Activated naive CD4-positive, alpha-beta T cell (primary cell): ENCODE measurements at places on chromosomes 6 and 20.

DNA sequence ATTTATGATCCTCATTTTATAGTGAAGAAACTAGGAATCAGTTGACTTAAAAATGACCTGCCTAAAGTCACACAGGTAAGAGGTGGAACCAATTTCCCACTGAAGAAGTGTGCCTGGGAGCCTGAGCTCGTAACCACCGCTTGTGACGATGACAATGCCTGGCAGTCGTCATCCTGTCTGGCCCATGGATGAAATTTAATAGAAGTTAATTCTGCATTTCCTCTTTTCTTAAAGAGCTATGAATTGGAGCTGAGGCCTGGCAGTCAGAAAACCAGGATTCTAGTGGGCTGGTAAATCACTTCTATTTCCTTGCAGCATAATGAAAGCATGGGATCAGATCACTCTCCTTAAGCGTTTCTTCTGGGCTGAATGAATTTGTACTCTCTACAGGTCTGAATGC, 200.0 kb upstream of the SGK1 start:
- DNase-seq: no peak

- DNase-seq: no peak
These were observed 95.6 kb downstream of the CTNNBL1 start for GRCh38 chr20:37789408-37789807.

DNA sequence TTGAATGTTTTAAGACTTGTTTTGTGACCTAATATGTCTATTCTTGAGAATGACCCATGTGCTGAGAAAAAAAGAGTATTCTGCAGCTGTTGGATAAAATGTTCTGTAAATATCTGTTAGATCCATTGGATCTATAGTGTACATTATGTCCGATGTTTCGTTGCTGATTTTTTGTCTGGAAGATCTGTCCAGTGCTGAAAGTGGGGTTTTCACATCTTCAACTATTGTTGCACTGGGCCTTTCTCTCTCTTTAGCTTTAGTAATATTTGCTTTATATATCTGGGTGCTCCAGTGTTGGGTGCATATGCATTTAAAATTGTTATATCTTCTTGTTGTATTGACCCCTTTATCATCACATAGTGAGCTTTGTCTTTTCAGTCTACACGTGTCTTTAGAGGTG, 5.7 kb upstream of the SIRPB2 start:
- no peak for DNase-seq

GRCh38 chr6:89977808-89978748, 83.8 kb downstream of the GJA10 start:
- no peak for DNase-seq

DNA sequence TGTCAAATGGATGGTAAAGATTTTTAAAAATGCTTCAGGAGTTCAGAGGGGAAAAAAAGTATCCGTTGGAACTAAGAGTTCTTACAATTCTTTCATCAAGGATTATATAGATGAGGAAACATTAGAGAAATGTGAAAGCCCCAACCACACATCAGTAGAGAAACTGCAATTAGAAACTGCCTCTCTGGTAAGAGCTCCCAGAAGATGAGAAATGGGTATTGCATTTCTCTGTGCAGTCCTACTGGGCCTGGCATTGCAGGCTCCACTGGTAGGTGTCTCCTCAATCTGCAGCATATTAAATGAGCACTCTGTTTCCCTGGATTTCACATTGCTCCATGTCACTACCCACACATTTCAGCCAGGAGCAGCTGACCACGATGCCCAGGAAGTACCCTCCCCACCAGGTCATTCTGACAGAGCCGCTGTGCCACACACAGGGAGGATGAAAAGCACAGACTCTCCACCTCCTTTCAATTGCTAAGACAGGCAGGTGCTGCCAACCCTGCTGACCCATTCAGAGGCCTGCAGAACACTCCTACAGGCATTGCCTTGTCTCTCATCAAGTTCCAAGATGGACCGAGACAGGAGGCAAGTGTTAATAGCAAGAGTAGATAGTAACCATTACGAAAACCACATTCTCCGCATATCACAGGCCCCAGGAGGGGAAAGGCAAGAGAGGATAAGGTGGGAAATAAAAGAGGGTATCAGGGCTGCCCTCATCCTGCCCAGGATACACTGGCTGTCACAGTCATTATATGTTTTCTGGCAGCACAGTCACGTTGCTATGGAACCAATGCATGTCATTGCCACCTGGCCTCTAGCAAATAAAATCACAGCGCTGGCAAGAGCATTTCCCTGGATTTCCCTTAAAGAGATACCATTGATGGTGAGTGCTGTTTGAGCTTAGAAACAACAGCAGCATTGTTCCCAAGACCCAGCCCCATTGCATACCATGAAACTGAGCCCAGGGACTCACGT, 241.7 kb downstream of the ATXN1 start:
- no peak for DNase-seq

DNA sequence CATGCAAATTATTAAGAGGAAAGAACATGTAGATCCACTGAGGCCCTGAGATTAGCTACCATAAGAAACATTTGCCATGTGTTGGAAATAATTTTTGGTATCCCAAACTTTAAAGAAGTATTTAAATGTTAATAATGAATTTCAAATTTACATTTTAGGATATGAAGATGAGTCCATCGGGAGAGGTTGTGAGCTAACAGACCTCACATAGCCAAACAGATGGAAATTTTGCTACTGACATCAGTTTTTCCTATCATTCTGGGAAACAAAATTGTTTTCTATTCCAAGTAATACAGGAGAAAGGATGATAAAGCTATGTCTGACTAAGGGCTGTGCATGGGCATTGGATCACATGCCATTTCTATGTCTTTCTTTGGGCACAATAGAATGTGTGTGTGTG, 809.6 kb downstream of the TENT5A start:
- DNase-seq: no peak

DNA sequence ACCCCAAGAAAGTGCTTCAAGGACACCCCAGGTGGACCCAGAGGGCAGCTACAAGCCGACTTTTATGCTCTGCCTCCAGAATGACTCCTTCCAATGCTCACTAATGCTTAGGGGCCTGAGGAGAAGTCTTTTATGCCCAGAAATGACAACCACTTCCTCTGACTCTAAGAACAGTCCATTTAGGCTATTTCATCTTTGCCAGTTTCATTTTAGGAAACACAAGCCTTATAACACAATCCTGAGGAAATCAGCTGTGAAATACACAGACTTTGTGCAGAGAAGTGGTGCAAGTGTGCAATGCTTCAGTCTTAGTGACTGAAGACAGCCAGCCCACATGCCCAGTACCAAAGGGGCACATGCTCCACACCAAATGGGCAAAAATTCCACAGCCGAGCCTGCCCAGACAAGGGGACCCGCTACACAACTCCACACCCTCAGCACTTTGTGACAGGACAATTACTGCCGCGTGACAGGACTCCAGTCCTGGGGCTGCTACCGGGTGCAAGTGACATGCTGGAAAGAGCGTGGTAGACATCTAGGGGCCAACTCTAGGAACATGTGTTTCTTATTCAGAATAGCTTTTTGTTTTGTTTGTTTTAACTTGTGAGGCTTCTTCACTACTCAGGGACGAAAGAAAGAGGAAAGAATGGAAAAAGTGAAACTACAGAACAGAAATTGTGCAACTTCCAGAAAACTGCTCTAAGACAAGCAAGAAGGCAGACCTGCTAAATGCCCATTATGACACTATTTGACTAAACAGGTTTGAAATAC, 28.2 kb upstream of the PLAGL1 start:
- no peak for DNase-seq

GRCh38 chr6:168239044-168239773, 80.4 kb downstream of the DACT2 start:
- DNase-seq: no peak

GRCh38 chr20:15919118-15919517, 654.1 kb downstream of the KIF16B start:
- DNase-seq: no peak

- no peak for DNase-seq
These were observed 56.5 kb downstream of the EYA4 start for GRCh38 chr6:133297657-133298056.

- DNase-seq: no peak
These were observed 329.7 kb downstream of the CD83 start for GRCh38 chr6:14447240-14447639.

DNA sequence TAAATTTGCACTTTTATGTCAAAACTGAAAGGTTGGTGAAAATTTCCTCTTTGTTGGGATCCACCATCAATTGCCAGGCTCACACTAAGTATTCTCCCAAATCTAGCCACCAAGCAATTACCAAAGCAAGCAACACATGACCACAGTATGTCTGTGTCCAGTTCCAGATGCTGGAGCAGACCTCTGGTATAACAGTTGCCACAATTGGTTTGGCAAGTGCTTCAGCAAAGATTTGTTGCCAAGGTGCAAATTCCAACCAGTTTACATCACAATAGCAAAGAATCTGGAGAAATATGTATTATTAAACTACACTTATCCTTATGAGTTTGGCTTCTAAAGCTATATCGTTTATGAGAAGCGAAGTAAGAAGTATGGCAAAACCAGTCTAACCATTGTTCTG, 6.4 kb downstream of the GTF2H5 start:
- DNase-seq: no peak

DNA sequence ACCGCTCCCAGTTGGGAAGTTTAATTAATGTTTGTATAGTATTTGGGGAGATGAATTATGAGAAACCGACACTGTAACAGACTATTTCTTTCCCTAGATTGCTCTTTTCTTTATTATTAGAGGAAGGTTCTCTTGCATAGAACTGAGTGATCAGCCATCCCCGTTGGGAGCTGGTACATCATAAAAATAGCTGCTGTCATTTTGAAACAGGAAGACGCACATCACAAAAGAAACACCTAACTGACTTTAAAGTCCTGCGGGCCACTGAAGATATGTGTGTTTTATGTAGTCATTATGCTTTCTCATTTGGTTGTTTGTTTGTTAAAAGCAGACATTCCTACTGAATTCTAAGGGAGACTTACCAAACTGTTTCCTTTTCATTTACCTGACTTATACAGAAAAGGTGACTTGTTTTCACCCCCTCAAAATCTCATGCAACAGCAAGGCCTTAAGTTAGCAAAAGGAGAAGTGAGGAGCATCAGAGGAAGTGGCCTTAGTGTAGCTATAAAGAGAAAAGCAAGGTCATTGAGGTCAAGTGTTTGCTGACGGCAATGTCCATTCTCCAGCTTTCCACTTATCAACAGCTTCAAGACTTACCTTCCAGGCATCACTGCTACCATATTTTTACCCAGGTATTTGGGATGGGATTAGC, 91.0 kb downstream of the PKHD1 start:
- DNase-seq: no peak

DNA sequence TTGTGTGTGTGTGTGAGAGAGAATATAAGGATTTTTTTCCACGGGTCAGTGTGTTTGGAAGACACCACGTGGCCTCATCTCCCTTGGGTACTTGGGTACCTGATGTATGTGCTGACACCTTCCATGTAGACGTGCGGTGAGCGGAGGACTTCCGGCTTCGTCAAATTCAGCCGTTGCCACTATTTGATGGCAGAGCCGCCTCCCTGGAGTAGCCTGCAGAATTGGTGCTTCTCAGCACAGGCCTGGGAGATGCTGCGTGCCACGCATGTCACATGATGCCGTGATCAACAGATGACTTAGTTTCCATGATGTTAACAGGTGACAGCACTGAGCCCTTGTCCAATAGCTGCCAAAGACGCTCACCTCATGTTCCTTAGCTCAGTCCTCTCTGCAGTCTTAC, 69.4 kb downstream of the CDH4 start:
- no peak for DNase-seq

GRCh38 chr6:136544326-136544725, 5.9 kb downstream of the MAP7 start:
- no peak for DNase-seq

GRCh38 chr6:126312013-126312665, 27.8 kb upstream of the CENPW start:
- DNase-seq: no peak

GRCh38 chr20:45467861-45468260, 1.7 kb upstream of the WFDC2 start:
- no peak for DNase-seq

- no peak for DNase-seq
These were observed 522.5 kb downstream of the CD83 start for GRCh38 chr6:14639983-14640599.

DNA sequence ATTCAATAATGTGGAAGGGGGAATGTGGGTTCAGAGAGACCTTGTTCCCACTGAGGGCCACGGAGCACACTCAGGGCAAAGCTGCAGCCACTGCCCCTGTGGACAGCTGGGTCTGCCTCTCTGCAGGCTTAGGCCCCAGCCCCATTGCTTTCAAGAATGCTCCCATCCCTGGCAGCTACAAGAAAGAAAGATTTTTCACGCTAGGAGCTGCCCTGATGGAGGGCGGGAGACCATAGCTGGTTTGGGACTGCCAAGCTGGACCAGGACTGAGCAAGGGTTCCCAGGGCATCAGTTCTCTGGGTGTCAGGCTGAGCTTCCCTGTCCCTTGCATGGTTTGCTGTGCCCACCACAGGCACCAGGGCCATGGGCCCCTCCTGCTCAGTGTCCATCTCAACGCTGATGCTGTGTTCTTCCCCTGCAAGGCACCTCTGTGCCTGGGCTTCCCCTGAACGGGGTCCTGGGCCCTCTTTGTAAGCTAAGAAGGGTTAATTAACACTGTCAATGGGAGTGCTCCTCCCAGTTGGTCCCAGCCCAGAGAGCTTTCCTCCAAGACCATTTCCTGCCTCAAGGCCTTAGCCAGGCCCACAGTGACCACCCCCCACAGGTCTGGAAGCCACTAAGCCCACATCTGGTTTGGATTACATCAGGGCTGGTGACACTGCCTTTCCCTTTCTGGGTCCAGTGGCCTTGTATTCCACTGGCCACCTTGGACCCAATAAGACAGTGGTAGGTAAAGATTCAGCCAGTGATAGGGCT, 8.4 kb downstream of the FOXS1 start:
- DNase-seq: no peak

DNA sequence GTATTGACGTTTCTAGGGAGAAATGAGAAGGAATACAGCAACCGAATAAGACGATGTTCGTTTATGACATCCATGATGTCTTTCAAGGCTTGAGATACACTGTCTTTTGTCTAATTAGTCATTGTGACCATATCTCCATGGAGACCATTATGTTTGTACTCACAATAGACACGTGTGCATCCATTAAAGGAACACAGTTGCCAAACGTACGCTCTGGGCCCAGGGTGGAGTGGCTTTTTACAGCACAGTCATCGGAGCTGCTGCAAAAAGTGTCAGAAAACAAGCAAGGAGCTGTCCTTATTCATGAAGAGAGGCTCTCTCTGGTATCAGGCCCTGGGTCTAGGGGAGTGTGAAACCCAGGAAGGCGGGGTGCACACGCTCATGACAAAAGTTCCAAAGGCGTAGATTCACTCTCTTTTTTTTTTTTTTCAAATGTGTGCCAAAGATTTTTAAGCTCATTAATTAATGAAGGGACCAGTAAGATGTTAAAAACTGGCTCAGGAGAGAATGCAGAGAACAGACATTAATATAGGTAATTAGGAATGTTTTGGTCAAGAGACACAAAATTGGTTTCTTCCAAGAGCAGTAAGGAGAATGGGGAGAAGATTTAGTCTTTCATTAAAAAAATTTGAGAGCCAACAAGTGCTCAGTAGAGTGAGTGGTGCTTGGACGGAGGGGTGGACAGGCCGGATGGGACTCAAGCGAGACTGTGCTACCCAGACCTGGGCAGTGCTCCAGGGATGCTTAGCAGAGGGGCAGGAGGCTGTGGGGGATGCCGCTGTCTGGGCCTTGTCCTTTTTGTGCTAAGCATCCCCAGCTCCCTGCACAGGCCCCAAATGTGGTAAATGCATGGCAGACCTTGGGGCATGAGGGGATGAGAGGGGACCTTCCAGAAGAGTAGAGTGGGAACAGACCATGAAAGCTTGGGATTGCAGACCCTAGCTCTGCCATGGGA, 34.9 kb upstream of the GTSF1L start:
- no peak for DNase-seq

- DNase-seq: no peak
These were observed 37.5 kb downstream of the DLL1 start for GRCh38 chr6:170253226-170253909.

- DNase-seq: no peak
These were observed 1286.2 kb upstream of the EYS start for GRCh38 chr6:66993272-66993671.
